ENCODE measurements at places on chromosomes 3 and 15.

GRCh38 chr3:14319654-14320182 lies 82.7 kb upstream of the SLC6A6 start:
- DNase-seq, result no peak

DNA sequence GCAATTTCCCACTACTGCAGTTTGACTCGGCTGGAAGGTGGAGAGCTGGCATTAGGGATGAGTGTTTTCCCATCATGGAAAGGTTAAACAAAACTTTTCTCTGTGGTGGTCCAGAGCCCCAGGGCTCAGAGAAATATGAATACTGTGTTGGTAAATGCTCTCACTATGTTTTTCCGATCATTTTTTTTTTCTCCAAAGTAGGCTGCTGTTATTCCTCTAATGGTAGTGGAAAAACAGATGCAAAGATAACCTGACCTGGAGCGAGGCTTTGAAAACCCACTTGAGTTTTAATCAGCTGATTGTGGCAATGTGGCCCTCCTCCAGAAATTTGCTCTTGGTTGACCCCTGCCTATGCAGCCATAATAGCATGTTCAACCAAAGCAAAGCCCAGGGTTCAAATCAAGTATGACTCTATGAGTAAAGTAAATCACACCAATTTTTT lies 320.8 kb upstream of the CTNNB1 start:
- DNase-seq, result no peak

- no peak for DNase-seq
Measured at GRCh38 chr3:14678015-14678503, 3.1 kb downstream of the C3orf20 start.

DNA sequence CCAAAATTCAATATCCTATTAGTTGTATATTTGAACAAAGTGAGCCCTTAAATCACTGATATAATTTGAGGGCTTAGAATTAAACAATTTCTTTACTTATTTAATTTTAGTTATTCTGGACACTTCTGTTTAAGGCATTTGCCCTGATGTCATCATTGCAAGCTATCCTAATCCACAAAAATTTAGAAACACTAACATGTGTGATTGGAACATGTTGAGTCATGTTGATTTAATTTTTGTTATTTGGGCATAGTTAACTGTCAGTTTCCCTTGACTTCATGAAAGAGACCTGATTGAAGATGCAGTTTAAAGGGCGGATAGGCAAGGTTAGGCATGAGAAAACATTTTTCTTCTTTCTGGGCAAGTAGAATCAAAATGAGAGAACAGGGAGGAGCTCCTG lies 682.6 kb downstream of the ROBO1 start:
- no peak for DNase-seq

GRCh38 chr3:168812234-168812633 lies 716.5 kb upstream of the GOLIM4 start:
- DNase-seq, result no peak

GRCh38 chr3:38397320-38397719 lies 50.7 kb downstream of the XYLB start:
- DNase-seq, result no peak

GRCh38 chr15:33068511-33068990 lies 126.0 kb downstream of the FMN1 start:
- no peak for DNase-seq

Measured in D721Med (cell line).